ENCODE measurements at places on chromosomes 4 and X.

- no peak for DNase-seq
Measured at GRCh38 chr4:185896817-185897488, 85.0 kb upstream of the SORBS2 start.

- no peak for DNase-seq
Measured at GRCh38 chrX:144612076-144612475, 635.2 kb upstream of the SPANXN1 start.

DNA sequence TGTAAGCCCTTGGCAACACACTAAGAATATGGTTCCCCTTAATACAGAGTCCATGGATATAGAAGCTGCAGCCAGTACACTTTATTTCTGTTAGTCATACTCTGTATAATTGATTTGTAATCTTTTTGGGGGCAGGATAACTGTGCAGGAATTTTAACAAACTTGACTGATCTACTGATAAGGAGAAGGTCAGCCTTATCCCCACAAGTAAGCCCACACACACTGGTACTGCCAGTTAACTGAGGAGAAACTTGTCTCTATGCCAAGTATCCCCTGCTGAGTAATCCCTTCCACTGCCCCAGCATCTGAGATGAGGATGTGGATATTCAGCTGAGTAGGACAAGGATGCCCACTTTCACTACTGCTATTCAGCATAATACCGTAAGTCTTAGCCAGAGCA lies 154.9 kb upstream of the CXXC4 start:
- DNase-seq: no peak

DNA sequence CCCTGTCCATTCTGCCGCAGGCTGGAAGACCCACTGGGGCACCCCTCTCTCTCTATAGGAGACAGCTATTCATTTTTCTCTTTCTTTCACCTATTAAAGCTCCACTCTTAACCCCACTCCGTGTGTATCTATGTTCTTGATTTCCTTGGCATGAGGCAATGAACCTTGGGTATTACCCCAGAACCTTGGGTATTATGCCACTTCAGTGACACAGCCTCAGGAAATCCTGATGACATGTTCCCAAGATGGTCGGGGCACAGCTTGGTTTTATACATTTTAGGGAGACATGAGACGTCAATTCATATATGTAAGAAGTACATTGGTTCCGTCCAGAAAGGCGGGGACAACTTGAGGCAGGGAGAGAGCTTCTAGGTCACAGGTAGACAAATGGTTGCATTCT lies 13.4 kb downstream of the HTT-AS start:
- no peak for DNase-seq

DNA sequence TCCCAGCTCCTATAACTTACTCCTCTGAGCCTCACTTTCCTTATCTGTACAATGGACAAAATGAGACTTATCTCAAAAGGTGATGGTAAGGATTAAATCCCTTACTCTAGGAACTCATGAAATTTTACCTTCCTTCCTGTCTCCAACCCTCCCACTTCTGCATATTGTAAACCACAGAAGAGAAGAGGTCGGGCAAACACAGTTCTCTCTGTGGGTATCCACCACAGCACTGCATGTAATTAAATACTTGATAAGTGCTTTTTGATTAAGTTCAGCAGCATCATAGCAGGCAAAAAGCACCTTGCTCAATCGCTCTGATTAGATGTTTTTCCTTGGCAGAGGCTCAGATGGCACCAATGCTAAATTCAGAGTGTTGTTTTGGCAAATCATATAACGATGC lies 17.3 kb upstream of the TMEM192 start:
- DNase-seq: no peak

DNA sequence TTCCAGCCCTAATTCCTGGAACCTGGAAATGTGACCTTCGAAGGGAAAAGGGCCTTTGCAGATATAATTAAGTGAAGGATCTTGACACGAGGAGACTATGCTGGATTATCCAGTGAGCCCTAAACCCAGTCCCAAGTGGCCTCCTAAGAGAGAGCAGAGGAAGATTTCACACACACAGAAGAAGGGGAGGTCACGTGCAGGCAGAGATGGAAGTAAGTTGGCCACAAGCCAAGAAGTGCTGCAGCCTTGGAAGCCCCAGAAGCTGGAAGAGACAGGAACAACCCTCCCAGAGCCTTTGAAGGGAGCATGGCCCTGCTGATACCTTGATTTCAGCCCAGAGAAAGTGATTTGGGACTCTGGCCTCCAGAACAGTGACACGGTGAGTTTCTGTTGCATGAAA lies 51.9 kb downstream of the EVC2 start:
- no peak for DNase-seq

DNA sequence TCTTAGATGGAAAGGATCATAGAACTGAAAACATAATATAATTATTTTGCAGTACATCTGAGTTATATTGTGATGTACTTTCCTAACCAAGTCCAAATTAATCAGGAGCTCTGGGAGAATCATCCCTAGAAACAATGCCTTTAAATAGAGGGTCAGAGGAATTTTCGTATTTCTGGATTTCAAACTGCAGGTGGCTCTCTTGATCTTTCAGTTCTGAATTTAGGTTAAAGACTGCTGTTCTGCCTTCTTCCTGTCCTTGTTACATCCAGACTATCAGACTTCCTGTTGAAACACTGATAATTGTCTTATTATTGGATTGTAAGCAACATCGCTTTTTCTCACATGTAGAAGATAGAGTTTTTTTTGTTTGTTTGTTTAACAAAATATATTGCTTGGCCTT lies 142.7 kb downstream of the RPA4 start:
- no peak for DNase-seq

GRCh38 chrX:26783512-26784225 lies 567.7 kb downstream of the MAGEB5 start:
- no peak for DNase-seq

- no peak for DNase-seq
Measured at GRCh38 chrX:44483965-44484606, 58.6 kb downstream of the FUNDC1 start.

DNA sequence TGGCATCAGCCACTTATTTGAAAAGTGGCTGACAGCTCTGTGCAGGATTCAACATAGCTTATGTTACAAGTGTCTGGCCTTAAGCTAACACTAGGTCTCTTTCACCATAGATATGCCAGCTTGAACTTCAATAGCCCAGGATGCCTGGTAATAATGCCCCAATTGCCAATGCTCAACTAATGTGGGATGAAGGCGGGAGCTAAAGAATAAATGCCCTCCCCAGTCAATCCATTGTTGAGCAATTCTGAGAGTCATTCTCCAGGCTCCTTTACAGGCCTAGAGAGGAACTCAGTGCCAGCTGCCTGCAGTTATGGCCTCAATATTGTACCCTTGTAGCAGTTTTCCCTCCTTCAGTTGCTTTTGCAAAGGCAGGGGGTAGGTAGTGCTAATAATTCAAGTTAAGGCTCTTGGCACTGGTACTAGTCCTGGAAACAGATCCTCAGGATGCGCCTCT lies 460.2 kb downstream of the GABRG1 start:
- no peak for DNase-seq

DNA sequence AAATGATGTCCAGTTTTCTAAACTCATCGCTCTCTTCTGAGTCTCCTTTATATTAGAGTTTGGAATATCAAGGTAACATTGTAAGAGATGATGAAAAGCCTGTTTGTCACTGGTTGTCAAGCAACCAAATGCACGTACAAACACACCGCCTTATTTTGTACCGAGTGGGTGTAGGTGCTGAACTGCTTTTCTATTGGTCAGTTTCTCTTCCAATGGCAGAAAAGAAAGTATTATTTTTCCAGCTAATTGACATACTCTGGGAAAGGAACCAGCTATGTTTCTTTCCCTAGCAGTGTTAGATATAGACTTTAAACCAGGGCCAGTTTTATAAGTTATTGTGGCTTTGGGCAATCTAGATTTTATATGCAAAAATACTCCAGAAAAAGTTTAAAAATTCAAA lies 6.6 kb upstream of the PPM1K start:
- no peak for DNase-seq

GRCh38 chr4:73417973-73418372 lies 13.9 kb downstream of the ALB start:
- no peak for DNase-seq

DNA sequence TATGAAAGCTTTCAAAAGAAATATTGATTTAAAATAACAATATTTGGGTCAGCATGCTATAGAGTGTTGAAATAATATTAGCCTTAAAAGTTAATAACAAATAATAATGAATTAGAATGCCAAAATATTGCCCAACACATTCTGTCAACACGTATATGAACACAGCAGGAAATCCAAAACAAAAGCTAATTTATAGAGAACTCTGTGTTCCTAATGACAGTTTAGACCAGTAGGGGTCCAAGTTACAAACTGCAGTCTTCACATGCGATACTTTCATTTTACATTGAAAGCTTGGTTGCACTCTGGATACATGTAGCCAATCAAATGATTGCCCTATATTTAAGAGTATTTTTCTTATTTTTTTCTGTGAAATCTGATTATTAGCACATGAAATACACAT lies 274.4 kb downstream of the DCTD start:
- no peak for DNase-seq

DNA sequence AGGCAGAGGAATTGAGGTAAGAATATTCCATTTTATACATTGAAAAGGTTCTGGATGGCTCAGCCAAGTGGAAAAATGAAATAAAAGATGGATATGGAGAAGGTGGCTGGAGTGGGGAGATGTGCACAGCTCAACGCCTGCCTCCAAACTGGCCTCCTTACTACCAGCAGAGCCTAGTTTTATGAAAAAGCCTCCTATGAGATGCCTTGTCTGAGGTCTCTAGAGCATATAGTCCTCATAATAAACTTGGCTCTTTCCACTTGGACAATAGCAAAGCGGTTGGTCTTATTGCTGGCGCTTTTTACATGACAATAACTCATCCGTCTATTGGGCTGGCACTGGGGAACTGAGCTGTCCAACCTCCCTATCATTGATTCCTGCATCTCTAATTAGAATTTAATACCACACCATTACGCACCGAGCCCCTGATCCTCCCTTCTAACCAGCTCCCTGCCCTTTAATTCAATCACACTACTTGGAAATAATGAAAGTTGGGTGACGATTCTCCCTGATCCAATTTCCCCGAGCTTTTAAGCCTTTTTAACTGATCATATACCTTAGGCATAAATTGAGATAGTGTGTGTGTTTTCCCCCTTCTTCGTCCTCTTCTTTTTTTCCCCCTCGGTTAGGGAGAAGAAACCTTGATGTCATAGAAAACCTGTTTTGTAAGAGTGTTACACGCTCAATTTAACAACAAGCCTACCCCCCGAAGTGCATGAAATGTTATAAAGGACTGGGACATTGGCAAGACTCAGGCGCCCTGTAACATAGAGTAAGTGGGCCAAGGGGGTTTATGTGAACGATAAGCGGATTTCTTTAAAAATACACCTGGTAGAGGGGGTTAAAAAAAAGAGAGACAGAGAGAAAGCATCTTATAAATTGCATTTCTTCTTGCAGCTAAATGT lies at the start of gene PHOX2B:
TSS of gene PHOX2B (minus strand) at position 155 of the 905 bp plus-strand sequence. CDS start at position 40, 115 bp downstream.
- DNase-seq: no peak

GRCh38 chrX:8084006-8084405 lies 87.1 kb downstream of the VCX2 start:
- no peak for DNase-seq

- DNase-seq: no peak
Measured at GRCh38 chrX:69616457-69617203, 717 bp downstream of the EDA start.

GRCh38 chr4:26701786-26702227 lies 117.9 kb downstream of the TBC1D19 start:
- DNase-seq: no peak

- DNase-seq: no peak
Measured at GRCh38 chrX:21764008-21764407, 6.1 kb upstream of the SMPX start.

- no peak for DNase-seq
Measured at GRCh38 chr4:15420642-15421041, 7.2 kb upstream of the C1QTNF7 start.

- DNase-seq: no peak
Measured at GRCh38 chr4:25970226-25970675, 56.2 kb downstream of the SMIM20 start.

DNA sequence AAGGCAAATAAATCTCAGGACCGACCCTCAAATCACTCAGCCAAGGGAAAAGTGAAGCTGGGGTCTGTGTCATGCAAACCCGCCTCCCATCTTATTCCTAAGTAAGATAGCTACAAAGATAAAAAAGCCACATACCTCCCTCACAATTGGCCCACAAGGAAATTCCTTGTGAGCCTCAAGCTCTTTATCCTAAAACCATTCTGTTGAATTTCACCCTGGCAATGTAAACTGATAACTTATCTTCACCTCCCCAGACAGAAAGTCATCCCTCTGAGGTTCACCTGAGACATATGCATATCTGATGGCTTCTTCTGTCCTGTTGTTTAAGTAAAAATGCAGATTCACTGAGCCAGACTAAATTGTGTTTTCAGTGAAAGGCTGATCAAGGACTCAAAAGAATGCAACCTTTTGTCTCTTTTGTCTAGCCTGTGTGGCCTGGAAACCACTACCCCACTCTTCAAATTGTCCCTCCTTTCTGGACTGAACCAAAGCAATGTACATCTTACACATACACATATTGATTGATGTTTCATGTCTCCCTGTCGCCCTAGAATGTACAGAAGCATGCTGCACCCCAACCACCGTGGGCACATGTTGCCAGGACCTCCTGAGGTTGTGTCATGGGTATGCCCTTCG lies 91.3 kb downstream of the MFAP3L start:
- no peak for DNase-seq

Measured in stimulated activated CD8-positive, alpha-beta memory T cell treated with anti-CD3 and anti-CD28 coated beads, Interleukin-15, amount 100 ng/mL, for 24 hours (primary cell).